ENCODE measurements at places on chromosomes 3 and 15.
A peak's percentile ranks its signal among the peaks of the same experiment; 100 is the strongest.

- DNase-seq: peak; percentile 79
Observed at GRCh38 chr15:31326875-31327668, 437 bp downstream of the KLF13 start.

GRCh38 chr3:195101001-195101583 is 169.9 kb downstream of the XXYLT1 start:
- DNase-seq: peak; percentile 74

GRCh38 chr15:40053079-40053830 is 14.3 kb upstream of the SRP14 start:
- no peak for DNase-seq

- DNase-seq: no peak
Observed at GRCh38 chr3:108024146-108024850, 66.5 kb downstream of the CD47 start.

All from GM20000 (cell line).